ENCODE measurements at places on chromosomes 3 and 15.

DNA sequence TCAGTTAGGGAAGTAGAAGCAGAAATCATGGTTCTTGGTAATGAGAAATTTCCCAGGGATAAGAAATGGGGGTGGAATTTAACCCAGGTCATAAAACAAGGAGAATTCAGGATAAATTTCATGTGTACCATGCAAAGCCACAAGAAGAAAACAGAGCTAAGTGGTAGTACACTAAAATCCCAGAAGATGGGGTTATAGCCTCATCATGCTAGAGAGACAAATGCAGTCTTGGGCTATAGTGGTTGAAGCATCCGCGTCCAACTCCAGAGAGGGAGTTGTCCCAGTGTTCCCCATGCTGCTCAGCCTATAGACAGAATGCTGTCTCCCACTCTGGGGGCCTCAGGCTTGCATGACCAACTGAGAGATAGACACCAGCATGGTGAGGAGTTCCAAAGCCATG, 36.2 kb upstream of the CLRN1 start:
- no peak for DNase-seq

DNA sequence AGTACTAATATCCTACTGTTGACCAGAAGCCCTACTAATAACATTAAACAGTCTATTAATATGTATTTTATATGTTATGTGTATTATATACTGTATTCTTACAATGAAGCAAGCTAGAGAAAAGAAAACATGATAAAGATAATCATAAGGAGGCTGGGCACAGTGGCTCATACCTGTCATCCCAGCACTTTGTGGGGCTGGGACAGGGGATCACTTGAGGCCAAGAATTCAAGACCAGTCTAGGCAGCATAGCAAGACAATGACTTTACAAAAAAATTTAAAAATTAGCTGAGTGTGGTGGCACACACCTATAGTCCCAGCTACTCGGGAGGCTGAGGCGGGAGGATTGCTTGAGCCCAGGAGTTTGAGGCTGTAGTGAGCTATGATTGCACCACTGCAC, 8.9 kb upstream of the HERC1 start:
- no peak for DNase-seq

DNA sequence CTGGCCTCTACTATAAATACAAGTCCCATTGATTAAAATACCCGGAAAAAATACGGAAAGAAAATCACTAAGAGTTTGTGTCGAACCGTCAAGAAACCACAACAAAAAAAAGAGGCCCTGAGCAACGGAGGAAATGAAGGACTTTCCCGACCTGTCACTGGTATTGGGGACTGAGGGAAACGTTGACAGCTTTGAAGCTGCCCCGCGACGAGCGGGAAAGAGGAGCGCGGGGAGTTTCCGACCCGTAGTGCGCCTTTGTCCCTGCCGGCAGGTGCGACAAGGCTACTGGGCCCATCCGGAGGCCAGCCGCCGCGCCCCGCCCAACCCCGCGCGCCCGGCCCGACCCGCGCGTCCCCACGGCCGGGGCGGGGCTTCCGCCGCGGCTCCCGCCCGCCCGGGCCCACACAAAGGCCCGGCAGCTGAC, 416 bp downstream of the PBRM1 start:
- peak; percentile 72 for DNase-seq

DNA sequence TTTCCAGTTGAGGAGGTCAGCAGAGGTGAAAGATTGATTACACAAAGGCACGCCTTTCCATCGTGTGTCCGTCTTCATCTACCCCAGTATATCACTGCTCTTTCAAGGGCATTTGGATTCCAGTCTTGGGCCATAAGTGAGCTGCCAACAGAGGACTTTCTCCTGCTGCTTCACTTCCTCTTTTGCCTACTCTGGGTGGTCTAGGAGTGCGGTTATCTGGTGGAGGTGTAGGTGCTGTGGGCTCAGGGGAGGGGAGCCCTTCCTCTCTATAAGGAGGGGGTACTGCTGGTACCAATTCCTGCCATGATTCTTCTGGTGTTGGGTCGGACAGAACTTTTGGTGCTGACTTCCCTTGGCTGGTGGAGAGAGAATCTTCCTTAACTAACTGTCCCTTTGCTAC, 83.1 kb upstream of the VEPH1 start:
- DNase-seq: no peak

DNA sequence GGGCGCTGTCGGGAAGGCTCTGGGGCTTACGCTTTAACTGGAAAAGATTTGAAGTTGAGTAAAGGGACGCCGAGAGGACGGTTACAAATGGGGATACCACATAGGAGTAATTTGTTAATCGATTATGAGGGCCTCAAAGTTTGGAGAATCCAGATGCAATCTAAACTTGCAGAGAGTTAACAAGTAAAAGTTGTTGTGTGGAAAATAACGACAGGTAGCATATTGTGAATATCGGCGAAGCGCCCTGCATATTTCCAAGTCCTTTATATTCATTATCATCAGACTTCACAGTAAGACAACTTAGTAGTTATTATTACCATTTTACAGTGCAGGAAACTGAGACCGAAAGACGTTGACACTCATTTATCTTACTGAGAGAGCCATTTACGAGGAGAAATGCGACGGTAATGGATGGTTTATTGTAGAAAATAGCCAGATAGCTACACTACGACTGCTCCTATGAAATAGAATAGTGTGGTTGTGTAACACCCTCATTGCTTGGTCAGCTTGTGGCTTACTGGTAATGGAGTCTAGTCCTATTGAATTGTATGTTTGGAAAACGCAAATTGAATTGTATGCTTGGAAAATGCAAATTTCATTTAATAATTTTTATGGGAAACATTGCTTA, 700 bp downstream of the MKRN2 start:
- no peak for DNase-seq

DNA sequence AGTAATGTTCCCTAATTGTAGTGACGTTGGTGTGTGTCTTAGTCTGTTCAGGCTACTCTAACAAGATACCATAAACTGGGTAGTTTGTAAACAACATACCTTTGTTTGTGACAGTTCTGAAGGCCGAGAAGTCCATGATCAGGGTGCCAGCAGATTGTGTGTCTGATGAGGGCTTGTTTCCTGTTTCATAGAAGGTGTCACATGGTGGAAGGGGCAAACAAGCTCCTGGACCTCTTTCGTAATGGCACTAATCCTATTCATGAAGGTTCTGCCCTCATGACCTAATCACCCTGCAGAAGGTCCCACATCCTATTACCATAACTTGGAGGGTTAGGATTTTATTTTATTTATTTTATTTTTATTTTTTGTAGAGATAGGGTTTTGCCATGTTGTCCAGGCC, 11.1 kb downstream of the ATXN7 start:
- no peak for DNase-seq

- DNase-seq: no peak
These were observed 250.3 kb upstream of the RASGRP1 start for GRCh38 chr15:38814891-38815290.

- DNase-seq: peak; percentile 64
These were observed 21.1 kb upstream of the ST6GAL1 start for GRCh38 chr3:186909078-186909853.

- no peak for DNase-seq
These were observed 679 bp upstream of the MYD88 start for GRCh38 chr3:38137615-38138348.

DNA sequence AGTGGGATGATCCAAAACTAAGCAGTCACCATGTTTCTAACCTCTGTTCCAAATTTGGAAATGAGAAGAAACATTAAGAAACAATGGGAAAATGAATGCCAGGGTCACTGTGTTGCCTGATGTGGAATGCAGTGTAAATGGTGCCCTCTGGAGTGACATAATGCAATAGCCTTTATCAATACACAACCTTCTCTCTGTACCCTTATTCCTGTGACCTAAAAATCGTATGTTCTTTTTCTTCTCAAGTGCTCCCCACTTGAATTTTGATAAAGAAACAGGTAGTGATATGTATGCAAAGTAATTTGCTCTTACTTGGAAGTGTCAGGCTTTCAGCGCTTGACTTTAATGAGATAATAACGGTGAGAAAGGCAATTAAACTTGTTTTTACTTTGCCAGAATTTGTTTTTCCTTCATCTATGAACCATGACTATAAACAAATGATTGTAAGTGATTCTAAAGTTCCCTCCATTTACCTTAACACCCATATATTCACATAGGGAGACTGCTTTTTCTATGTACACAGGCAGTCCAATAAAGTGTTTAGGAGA, 145.8 kb upstream of the THRB start:
- DNase-seq: no peak

DNA sequence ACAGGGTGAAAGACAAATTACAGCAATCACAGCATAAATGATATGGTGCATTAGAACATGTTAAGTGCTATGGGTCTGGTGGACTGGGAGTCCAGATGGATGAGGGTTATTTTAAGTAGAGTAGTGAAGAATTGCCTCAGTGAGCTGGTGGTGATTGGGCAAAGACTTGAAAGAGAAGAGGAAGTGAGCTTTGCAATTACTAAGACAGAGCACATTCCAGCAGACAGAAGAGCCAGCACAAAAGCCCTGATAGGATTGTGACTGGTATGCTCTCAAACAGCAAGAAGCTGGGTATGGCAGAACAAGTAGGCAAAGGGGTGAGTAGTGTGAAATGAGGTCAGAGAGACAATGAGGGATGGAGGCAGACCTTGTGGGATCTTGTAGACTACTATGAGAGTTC, 2.1 kb upstream of the ACKR4 start:
- DNase-seq: no peak

- DNase-seq: no peak
These were observed 150.5 kb upstream of the NPHP3 start for GRCh38 chr3:132872711-132873110.

- DNase-seq: no peak
These were observed 75.0 kb downstream of the MAGEF1 start for GRCh38 chr3:184636741-184637316.

- DNase-seq: no peak
These were observed 37.3 kb upstream of the PDE8A start for GRCh38 chr15:84944311-84944710.

GRCh38 chr15:40680151-40680550, 14.8 kb upstream of the RAD51 start:
- DNase-seq: no peak

- no peak for DNase-seq
These were observed 81.1 kb upstream of the VGLL4 start for GRCh38 chr3:11724615-11725339.

DNA sequence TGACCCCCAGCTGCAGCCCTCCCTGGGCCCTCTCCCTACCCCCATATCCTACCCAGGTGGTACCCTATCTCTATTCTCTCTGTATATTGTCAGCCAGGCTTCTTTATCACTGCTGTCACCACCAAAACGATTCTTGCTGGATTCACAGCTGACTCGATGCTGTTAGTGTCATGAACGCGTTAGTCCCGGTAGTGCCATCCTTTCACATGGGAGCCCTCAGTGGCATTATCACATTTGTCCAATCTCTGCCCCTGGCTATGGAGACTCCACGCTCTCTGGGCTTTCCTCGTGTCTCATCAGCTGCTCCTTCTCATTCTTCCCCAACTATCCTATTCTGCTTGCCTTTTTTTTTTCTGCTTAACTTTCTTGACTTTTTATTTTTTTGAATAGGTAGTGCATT, 7.0 kb downstream of the SCAMP5 start:
- DNase-seq: no peak

DNA sequence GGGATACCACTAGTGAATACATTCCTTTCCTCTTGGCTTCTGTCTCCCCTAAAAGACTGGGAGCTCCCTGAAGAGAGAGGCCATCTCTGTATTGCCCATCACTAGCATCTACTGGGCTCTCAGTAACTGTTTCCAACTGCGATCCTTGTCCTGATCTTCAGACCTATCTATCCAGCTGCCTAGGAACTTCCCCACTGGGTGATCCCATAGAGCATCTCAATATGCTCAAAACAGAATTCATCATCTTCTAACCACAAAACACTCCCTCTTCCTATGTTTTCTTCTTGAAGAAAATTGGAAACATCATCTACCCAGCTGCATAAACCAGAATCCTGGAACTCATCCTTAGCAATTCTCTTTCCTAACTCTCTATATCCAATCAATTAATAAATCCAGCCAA, 54.6 kb downstream of the PLD1 start:
- DNase-seq: no peak

- no peak for DNase-seq
These were observed 157.2 kb upstream of the TMEM108 start for GRCh38 chr3:132880986-132881385.

DNA sequence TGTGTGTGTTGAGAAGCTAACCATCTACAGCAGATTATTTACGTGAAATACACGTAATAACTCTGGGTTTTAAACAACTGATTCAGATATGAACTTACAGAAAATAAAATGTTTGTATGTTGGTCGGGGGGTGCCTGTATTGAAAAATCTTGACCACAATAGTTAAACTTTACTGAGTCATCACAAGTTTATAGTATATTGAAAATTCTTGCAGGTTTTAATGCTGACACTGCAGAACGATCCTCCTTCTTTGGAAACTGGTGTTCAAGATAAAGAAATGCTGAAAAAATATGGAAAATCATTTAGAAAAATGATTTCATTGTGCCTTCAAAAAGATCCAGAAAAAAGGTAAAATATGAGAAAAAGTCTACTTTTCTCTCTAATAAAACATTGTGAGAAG, 41.3 kb upstream of the SLC22A13 start:
- no peak for DNase-seq

GRCh38 chr3:55330355-55330754, 156.8 kb downstream of the WNT5A start:
- DNase-seq: no peak

DNA sequence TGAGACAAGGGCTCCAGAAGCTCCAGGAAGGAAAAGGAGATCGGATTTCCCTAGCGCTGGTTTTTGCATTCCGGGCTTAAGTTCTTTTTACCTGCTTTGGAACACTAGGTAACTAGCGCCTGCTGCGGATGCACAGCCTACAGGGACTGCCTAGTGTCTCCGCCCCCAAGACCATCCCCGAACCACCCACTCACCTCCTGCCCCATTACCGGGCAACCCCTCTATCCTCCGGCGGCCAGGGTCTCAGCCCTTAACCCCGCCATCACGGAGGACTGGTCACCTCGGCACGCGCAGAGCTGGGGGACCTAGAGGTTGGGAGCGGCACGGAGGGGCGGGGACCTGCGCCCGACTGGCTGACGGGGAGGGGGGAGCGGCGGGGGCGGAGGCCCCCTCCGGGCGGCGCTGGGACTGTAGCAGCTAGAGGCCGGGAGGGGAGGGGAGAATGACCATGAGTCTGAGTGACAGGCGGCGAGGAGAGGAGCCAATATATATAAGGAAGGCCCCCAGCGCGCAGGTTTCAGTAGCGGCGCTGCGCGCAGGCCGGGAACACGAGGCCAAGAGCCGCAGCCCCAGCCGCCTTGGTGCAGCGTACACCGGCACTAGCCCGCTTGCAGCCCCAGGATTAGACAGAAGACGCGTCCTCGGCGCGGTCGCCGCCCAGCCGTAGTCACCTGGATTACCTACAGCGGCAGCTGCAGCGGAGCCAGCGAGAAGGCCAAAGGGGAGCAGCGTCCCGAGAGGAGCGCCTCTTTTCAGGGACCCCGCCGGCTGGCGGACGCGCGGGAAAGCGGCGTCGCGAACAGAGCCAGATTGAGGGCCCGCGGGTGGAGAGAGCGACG, at the start of gene DLL4:
Gene DLL4, plus strand, starts transcription at position 520 of the 839 bp plus-strand sequence. CDS start 329 bp downstream, outside the sequence.
- DNase-seq: no peak

GRCh38 chr3:30012941-30013543, 593.4 kb upstream of the TGFBR2 start:
- peak; percentile 24 for DNase-seq
